CD14-positive monocyte (primary cell): ENCODE measurements at places on chromosomes 7 and 10. TPM values are rescaled to one million over a fixed set of nuclear protein-coding genes. Genes with fewer than 3 reads are reported as not detected.

- DNase-seq = no peak
Observed at GRCh38 chr10:86536294-86536861, 14.8 kb upstream of the WAPL start.

DNA sequence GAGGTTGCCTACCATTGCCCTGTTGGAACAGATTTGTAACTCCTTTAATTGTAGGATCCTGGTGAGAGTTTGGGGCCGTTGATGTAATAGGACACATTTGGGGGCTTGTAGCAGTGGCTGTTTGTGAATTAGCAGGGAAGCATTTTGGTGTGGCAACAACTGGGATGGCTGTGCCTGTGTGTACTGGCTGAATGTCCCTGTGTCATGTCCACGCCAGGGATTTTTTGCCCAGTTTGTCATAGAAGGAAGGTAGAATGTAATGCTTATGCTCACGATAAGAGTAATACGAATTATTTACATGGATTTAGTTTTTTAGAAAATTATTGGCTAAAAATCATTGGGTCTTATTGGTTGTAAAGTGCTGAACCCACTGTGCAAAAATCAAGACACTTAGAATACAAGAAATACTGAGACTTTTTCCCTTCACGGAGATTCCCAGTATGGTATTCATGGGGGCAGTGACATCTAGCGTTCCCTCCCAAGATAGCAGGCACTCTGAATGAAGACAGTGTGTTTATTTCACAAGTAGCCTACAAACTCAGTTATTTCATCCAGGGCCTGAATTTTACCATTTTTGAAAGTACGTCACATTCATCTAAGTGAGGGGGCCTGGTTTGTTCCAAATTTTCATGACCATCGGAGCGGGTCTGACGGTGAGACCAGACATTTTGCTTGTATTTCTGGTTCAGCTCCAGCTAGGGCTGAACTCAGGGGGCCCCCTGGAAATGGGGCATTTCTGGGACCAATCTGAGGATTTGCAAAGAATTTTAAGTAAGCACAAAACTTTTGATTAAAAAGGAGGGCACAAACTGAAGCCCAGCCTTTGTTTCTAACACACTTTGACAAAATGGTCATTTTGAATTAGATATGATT is 74.7 kb downstream of the CACNB2 start:
- DNase-seq = peak; percentile 7

DNA sequence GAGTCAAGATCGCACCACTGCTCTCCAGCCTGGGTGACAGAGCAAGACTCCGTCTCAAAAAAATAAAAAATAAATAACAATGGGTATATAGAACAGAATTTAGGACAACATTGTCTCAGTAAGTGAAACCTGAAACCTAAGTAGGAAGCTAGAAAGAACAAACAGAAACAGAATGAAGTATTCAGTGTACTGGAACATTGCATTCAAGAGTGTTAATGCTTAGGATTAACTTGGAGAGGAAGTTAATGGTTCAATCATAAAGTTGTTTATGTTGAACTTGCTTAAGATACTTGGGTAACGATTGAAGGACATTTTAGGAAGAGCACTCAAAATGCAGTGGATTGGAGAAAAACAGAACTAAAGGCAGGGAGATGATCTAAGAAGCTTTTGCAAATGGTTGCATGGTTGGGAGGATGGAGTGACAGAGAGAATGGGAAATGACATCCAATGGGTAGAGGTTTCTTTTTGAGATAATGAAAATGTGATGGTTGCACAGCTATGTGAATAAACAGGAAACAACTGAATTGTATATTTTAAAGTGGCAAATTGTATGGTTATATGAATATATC is 233.7 kb downstream of the ADK start:
- DNase-seq = no peak

DNA sequence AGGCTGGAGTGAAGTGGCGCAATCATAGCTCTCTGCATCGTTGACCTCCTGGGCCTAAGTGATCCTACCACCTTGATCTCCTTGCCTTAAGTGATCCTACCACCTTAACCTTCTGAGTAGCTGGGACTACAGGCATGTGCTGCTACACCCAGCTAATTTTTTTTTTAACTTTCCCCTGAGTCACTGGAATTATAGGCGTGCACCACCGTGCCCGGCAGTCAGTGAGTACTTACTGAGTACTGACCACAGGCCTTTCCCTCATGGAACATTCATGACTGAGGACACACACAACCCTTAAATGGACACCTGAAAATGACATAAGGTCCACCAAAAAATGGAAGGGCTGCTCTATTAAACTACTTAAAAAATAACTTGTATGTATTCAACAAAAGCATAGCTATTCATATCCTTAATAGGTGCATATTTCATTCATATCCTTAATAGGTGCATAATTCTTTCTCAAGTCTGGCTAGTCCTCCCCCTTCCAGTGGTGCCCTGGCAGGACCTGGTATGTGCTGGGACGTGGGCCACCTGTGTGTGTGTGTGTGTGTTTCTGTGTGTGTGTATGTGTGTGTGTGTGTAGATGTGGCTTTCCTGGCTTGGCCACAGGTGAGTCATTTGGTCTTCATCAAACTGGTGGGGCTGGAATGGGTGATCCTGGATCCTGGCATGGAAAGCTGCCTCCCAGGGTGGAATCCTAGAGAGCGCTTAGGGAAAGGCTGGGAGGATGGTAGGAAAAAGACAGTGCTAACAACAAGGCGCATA is 3.5 kb downstream of the FAM180A start:
- no peak for DNase-seq

DNA sequence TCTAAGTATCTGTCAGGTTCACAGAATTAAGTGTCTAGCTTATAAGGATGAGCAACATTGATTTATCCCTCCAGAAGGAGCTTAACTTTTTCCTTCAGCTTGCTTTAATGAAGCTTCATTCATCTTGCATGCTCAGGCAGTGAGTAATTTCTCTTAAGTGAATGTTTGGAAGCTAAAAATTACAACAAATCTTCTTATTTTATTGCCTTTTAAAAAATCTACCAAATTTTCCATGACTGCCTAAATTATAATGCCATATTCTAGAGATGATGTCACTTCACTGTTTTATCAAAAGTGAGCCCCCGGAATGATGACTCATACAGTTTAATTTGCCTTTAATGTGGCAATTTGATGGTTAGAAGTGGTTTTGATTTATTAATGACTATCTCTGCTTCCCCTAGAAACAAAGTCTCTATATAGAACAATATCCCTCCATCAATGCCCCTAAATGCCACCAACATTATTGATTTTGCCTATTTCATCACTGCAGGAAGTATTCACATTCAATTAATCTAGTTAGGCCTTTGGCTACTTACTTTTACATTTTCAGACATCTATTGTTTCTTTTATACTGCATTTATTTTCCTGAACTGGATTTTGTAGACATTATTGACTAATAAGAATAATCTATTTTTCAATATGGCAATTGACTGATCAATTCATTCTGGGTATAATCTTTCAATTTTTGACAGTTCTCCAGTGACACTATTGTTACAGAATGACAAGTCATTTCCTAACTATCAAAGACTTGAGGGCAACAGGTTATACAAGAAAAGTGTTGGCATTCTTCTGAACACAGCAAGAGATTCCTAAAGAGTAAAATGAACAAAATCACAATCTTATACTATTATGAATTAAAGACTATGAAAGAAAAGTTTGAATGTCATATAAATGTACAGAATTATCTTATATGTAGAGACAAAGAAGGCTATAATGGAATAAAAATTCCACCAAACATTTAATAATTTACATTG is 139.3 kb upstream of the ODAD2 start:
- no peak for DNase-seq

- no peak for DNase-seq
Observed at GRCh38 chr7:20404320-20404719, 73.6 kb downstream of the ITGB8 start.

DNA sequence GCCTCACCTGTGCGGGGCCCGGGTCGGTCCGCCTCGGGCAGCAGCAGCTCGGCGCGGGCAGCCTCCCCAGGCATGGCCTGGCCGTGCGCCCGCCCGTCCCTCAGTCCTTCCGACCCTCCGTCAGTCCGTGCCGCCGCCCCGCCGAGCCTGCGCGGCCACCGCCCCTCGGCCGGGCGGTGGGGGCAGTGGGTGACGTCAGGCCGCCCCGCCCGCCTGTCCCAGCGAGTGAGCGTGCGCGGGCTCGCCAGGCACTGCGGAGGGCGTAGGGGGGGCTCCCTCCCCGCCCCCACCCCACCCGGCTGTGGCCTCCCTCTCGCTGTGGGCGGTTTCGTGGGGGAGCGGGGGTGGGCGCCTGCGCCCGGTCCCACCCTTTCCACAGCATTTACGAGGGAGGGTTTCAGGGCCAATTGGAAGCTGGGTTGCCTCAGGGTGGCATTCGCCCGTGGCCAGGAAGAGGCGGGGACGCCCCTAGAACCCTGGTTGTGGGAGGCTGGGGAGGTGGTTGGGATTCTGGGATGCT is at the start of gene NACAD:
Gene NACAD, minus strand, starts transcription at position 149 of the 520 bp plus-strand sequence. Its CDS starts 75 bp downstream, at position 74.
- no peak for DNase-seq

DNA sequence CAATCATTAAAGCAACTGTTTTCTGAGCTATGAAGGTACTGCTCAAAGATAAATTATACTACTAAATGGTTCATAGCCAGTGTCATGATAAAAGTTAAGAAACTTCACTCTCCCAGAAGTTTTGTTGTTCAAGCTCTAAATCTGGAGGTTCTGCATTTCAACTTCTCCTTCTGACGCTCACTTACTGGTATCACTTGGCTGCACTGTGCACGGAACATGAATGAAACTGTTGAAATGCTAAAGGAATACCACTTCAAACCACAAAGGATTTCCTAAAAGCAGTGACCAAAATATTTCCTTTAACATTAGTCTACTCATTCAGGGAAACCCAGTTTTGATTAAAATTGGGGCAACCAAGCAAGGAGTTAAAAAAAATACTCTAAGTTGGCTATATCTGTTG is 93.6 kb downstream of the UBE2H start:
- peak; percentile 87 for DNase-seq

SUN3 gene
- polyA plus RNA-seq = not detected in 2 replicates

KAZALD1 gene
- 0.53 TPM for polyA plus RNA-seq

KCNMA1 gene
- not detected for polyA plus RNA-seq
